Stimulated activated CD8-positive, alpha-beta memory T cell treated with anti-CD3 and anti-CD28 coated beads, Interleukin-7, amount 100 ng/mL, for 1 hour (primary cell): ENCODE measurements at places on chromosomes 3 and 15.

GRCh38 chr15:80003171-80003570, 32.2 kb upstream of the BCL2A1 start:
- DNase-seq = no peak

DNA sequence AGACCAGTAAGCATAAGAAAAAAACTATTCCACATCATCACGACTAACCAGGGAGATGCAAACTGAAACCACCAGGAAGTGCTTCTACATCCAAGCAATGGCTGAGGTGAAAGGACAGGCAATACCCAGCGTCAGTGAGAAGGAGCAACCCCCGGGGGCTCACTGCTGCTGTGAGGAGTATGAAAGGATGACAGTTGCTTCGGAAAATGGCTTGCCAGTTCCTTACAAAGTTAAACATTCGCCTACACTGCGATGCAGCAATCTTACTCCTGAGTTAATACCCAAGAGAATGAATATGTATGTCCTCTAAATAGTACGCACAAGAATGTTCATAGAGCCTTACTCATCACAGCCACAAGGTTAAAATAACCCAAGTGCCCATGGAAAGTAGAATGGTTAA, 13.3 kb upstream of the PLXNA1 start:
- DNase-seq = no peak

DNA sequence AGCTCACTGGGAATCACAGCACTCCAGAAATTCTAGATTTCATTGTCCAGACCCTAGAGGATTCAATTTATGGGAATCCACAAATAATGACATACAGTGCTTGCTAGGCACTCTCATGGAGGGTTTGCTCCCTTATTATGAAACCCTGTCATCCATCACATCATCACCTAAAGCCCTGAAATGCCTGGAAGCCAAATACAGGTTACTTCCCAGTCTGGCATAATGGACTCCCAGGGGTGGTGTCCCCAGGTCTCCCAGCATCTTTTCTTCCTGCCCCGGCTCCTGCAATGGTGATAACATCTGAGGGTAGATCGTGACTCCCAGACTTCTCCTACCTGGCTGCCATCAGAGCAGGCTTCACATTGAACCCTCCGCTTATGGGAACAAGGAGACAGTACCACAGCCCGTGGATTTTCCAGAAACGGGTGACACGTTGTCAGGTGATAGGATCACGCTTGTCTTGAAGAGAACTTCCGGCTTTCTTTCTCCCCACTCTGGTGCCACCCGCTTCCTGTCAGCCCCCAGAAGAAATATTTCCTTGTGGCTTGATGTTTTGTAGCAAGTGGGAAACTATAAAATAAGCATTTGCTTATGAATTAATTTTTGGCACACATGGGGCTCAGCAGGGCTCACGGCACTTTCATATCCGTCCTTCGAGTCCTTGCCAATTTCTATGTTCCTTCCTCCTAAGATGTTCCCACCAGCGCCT, 238.7 kb upstream of the BHLHE40 start:
- DNase-seq = no peak

GRCh38 chr3:106610362-106610959, 741.6 kb upstream of the CBLB start:
- no peak for DNase-seq

GRCh38 chr3:3151513-3151912, 24.8 kb downstream of the TRNT1 start:
- no peak for DNase-seq

GRCh38 chr15:90495067-90495466, 34.7 kb upstream of the CRTC3 start:
- DNase-seq = no peak

GRCh38 chr3:69425249-69425648, 39.4 kb upstream of the FRMD4B start:
- no peak for DNase-seq

GRCh38 chr15:92591275-92591674, 64.3 kb downstream of the FAM174B start:
- no peak for DNase-seq

DNA sequence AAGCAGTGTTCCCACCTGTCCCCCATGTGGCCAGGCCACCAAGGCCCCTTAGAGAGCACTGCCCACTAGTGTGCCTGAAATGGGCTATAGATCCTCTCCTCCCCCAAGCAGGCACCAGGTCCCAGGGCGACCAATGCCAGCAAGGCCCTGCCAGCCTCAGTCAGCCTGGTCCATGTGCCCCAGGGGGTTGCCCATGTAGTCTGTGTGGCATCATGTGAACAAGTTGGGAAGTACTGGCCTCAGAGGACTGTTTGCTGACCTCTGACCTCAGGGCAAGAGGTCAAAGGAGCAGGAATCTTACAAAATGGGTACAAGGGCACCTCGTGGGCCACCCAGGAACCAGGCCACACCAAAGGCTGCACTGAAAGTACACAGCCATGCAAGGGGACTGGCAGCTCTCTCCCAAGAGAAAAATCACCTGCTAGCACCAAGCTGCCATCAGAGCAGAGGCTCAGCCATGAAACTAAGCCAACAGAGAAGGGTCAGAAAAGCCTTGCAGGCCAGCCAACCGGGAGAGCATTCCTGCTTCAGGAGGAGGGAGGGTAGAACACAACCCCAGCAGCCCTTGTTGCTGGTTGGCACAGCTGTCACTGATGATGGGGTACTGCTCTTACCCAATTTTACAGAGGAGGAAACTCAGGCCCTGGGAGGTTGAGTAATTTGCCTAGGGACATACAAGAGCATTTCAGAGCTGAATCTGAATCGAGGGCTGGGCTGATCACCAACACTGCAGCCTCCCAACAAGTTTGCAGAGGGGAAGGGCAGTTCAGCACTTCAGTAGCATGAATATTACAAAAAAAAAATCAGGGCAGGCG, 5.2 kb upstream of the FURIN start:
- DNase-seq = no peak

- DNase-seq = no peak
Observed at GRCh38 chr3:28186748-28187147, 54.7 kb upstream of the CMC1 start.

GRCh38 chr3:56680054-56680580, 2.9 kb downstream of the TASOR start:
- no peak for DNase-seq

DNA sequence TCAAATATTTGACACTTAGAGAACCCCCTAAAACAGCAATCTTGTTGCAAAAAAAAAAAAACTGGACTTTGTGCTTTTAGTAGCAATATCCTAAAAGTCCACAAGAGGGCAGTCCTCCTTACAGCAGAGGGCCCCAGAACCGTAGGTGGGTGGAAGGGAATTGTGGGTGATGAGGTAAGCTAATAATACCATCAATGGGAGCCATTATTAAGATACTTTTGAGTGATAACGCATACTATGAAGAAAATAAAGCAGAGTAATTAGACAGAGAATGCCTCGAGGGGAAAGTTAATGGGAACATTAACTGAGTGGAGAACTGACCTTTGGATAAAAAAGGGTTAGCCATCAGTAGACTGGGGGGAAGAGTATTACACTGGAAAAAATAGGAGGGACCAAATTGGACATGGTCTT, 229.9 kb downstream of the THRB start:
- DNase-seq = no peak

GRCh38 chr3:26438325-26438940, 184.1 kb upstream of the LRRC3B start:
- DNase-seq = no peak

- no peak for DNase-seq
Observed at GRCh38 chr15:77099741-77100463, 29.0 kb upstream of the TSPAN3 start.

DNA sequence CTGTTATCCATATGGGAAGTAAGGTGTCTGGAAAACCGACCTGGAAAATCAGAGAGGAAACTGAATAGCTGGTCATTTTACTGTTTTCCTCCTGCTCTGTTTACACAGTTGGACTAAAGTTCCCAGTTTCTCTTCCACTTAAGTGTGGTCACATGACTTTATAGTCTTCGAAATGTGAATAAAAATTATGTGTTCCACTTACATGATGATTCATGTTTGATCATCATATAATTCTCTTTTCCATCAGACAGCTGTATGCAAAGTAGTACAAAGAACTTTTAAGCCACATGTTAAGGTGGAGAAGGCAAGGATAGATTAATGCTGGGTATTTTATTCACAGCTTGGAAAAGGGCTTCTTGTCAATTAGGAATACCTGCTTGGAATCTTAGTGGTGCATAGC, 525.5 kb upstream of the BCHE start:
- DNase-seq = no peak

DNA sequence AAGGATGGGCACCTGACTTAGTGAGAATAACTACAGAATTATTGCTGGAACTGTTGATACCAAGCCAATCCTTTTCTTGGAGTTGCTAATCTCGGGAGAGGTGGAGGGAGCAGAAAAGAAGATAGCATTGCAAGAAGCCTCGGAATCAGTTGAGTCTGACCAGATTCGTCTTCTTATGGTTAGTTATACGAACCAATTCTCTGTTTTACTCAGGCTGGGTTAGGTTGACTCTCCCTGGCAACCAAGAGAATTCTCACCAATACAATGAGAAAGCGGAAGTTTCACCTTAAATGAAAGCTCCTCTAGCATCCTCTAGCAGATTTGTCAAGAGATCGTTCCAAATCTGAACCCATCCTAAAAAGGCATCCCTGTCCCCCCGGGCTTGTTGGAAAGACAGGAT, 43.5 kb upstream of the UBE2E1 start:
- DNase-seq = no peak

GRCh38 chr3:104956620-104957345, 409.9 kb upstream of the ALCAM start:
- DNase-seq = no peak

- DNase-seq = no peak
Observed at GRCh38 chr3:66544619-66545429, 44.0 kb upstream of the LRIG1 start.

DNA sequence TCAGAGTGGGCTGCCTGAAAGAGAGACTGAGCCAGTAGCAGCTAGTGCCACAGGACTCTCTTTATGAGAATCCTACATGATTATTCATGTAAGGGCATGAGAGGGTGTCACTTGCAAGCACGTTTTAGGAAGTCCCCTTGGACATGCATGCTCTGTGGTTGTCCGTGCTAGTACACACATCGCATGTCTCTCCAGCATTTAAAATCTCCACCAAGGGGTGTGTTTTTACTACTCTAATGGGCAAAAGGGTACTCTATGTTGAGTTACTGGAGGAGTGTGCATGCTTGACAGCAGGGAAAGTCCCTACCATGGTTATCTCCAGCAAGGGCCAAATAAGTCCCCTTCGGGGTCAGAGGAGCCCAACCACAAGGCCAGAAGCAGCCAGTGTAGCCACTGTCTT, 70.7 kb downstream of the DCLK3 start:
- DNase-seq = no peak

GRCh38 chr3:179146911-179147513, 1.1 kb upstream of the PIK3CA start:
- no peak for DNase-seq

GRCh38 chr15:53978253-53978906, at the start of gene UNC13C:
Gene UNC13C, plus strand, starts transcription at chr15:53978441. Its CDS starts 34,463 bp downstream, at chr15:54012904.
- no peak for DNase-seq

DNA sequence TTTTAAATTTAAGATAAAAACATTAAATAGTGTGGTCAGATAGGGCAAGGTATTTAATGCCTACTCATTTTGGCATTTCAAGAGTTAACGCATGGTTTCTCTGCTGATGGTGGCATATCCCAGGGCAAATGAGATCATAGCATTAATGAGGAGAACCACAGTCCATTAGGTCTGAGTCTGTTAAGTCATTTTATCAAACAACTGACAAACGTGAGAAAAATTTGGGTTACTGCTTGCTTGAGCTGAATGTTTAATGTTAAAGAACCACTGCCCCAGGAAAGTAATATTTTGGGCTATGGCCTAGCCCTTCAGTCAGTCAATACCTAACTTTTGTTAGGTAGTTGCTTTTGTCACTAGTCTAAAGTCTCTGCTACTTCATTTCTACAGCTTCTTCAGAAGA, 37.9 kb upstream of the SLC2A2 start:
- no peak for DNase-seq

GRCh38 chr15:93289941-93290617, 201.1 kb upstream of the RGMA start:
- DNase-seq = no peak

- no peak for DNase-seq
Observed at GRCh38 chr3:158522221-158523136, 48.5 kb upstream of the MLF1 start.

GRCh38 chr3:141804447-141804777, 41.2 kb downstream of the GRK7 start:
- DNase-seq = no peak

DNA sequence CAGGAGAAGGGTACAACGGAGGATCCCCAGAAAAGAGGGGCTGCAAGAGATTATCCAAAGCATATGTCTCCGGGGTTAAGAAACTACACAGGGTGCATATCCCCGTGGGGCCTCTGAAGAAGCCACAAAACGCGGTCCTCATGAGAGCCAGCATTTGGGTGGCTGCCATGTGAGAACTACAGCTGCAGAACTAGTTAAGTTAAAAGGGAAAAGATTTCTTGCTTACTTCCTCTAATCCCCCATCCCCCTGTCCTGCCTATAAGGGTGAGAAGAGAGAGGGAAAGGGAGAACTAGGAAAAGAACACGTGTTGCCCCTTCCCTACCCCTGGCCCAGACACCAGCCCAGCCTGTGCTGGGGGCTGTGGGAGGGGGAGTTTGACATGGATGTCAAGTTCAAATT, 70.4 kb upstream of the PCSK6 start:
- DNase-seq = no peak

DNA sequence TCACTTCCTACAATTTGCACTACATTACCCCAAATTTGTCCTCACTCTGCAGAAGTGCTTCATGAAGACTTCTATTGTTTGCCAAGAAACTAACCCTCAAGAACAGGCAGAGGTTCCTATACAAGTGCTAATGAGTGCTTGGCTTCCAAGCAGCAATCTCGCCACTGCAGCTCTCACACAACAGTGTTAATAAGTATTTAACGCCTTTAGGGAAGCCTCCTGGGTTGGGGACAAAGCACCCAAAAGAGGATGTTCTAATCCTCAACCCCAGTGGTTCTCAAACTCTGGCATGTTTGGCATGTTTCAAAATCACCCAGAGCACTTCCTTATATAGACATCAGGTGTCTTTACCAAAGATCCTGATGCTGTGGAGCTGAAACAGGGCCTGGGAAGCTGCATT, 64.6 kb downstream of the ZIC4 start:
- no peak for DNase-seq

DNA sequence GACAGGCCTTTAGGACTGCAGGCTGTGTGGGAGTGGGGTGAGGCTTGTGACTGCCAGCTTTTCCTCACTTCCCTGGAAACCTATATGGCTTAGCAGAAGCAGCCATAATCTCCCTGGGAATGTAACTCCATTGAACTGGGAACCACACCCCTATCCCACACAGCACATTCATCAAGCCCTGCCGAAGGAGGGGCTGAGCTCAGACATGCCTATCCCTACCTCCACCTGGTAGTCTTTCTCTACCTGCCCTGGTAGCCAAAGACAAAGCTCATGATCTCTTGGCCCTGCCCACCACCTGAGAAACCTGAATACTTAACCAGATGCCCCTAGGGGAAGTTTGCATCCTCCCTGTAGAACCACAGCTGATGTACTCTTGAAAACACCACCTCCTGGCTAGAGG, 219.8 kb downstream of the UNC13C start:
- DNase-seq = no peak

DNA sequence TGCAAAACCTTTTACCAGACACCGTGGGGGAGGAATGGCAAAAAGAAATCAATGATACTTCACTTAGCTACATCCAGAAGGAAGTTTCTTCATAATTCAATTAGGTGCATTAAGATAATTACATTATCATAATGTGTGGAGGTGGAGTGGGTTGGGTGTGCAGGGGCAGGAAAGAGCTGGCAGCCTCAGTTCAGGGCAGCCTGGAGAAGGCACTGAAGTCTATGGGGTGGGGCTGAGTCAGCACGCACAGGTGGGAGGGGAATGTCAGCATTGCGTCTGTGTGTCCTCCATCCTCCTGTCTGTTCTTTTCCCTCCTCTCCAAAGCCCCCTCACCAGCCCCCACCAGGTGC, 278.8 kb downstream of the GABRG3 start:
- DNase-seq = no peak
